ENCODE measurements at places on chromosomes 3 and 15.

- no peak for DNase-seq
Measured at GRCh38 chr3:38739396-38739689, 76.7 kb downstream of the SCN10A start.

GRCh38 chr3:14725013-14725412 is 50.1 kb downstream of the C3orf20 start:
- no peak for DNase-seq

GRCh38 chr15:81752546-81752942 is 293.3 kb downstream of the MEX3B start:
- DNase-seq, result no peak

GRCh38 chr3:36814066-36814717 is 49.8 kb upstream of the DCLK3 start:
- no peak for DNase-seq

DNA sequence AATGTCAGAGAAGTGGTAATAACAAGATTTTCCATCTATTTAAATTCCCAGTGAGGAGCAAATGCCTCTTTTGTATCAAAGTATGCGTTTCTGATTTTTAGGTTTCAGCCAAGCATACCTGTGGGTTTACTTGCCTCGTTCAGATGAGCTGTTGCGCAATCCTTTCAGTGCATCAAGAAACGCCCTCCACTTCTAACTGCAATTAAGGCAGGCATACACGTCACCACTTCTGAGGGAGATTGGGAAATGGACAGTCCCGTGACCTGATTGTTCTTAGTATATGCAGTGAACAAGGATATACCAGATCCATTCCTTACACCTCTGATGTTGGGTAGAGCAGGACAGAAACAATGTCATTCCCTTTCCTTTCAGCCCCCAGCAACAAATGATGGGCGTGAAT is 219.0 kb downstream of the ITPR1 start:
- DNase-seq, result no peak

GRCh38 chr3:186613637-186614265 is 891 bp downstream of the AHSG start:
- DNase-seq, result no peak
